ENCODE measurements at places on chromosomes 3 and 15.

GRCh38 chr3:2851361-2851760 is 258.8 kb downstream of the IL5RA start:
- no peak for DNase-seq

- no peak for DNase-seq
Measured at GRCh38 chr15:43249699-43250203, 17.0 kb downstream of the TGM5 start.

DNA sequence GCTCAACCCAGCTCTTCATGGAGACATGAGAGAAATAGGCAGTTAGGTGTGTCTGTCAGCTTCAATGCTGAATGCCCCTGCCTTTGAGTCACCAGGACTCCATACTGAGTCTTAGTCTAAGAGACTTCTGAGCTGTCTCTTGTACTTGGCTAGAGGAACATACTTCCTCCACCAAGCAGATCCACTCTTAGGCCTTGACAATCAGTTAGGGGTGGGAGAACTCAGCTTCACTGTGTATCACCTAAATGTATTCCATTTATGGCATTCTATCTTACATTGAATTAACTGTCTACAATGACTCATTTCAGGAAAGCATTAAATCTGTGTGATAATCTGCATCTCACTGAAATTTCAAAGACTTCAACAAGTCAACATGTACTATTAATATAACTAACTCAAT is 66.0 kb downstream of the STAC start:
- no peak for DNase-seq

GRCh38 chr3:66673293-66673692 is 172.5 kb upstream of the LRIG1 start:
- DNase-seq = no peak

- no peak for DNase-seq
Measured at GRCh38 chr3:8451696-8452095, 49.9 kb upstream of the LMCD1 start.

- DNase-seq = no peak
Measured at GRCh38 chr15:50051811-50052419, 67.1 kb downstream of the ATP8B4 start.

GRCh38 chr3:8500319-8500988 is 1.2 kb upstream of the LMCD1 start:
- no peak for DNase-seq

DNA sequence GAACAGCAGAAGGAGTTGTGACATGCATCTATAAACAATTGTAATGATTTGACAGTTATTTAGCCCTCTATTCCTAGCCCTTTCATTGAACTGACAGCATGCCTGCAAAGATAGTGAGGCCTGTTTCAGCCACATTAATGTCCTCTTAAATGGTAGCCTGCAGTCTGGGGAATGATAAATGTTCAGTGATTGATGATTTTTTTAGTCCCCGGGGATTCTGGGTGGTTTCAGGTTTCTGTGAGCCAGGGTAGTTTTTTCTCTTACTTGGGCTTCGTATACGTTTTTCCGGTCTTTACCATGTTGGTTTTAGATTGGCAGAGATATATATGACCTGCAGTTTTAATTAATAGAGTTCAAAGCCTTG is 172.0 kb downstream of the TCF12 start:
- DNase-seq = no peak

- DNase-seq = no peak
Measured at GRCh38 chr15:50697109-50697797, 10.7 kb upstream of the TRPM7 start.

DNA sequence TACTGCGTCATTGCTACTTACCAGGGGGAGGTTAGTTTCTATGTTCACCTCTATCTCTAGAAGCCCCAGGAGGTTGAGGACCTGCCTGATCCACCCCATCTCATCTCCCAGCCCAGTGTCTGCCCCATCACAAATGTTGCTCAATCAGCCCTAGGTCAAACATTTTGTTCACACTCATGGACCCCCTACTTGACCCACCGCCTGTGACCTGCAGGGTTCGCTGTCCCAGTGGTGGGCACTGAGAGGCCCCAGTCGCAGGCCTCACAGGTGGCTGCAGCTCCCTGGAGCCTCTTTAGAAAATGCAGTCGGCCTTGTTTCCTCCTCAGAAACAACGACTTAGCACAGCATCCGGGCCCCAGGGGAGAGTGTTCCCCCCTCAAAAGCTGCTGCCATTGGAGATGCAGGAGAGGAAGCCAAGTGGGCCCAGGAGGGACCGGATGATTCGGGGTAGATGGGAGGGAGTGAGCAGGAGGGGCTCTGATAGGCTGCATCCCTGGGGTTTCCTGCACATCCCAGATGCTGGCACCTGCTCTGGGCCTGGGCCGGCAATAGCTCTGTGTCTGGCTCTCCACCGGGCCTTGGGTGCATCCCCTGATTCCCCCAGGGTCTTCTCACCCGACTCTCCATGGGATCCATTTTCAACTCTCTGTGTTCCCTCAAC is 18.4 kb upstream of the INSYN1 start:
- DNase-seq = no peak

DNA sequence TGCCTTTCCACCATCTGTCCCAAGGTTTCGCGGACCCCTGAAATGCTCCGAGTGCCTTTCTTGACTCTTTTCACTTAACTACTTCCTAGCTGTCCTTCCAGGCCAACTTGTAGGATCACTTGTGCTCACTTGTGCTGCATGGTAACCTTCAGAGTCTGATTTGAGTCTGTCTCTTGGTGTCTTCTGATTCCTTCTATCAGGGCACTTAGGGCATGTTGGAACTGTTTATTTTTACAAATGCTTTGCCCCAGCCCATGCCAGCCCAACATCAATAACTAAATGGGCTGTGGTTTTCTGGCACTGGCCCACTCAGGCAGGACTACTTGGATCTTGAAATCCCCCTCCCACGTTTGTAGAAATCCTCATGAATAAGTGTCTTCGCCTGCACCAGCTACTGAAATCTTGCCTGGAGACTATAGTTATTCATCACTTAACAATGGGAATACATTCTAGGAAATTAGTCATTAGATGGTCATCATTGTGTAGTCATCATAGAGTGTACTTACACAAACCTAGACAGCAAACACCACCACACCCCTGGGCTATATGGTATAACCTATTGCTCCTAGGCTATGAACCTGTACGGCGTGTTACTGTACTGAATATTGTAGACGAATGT is 123.1 kb upstream of the STRIT1 start:
- no peak for DNase-seq

- DNase-seq = no peak
Measured at GRCh38 chr15:52551762-52552161, 17.1 kb downstream of the ARPP19 start.

- DNase-seq = no peak
Measured at GRCh38 chr15:64681424-64682024, 93.9 kb downstream of the RBPMS2 start.

DNA sequence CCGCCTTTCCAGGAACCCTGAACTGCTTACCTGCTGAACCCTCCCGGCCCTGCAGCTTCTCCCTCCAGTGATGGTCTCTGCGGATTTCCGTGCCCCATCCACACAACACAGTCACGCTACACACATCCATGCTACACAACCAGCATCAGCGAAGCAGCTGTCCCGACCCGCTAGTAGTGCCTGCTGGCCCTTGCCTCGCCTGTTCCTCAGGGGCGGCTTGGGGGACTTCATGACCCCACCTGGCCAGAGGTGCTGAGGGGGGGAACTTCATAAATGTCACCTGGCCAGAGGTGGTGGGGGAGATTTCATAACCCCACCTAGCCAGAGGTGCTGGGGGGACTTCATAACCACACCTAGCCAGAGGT is 530 bp upstream of the TUBGCP5 start:
- DNase-seq = no peak

DNA sequence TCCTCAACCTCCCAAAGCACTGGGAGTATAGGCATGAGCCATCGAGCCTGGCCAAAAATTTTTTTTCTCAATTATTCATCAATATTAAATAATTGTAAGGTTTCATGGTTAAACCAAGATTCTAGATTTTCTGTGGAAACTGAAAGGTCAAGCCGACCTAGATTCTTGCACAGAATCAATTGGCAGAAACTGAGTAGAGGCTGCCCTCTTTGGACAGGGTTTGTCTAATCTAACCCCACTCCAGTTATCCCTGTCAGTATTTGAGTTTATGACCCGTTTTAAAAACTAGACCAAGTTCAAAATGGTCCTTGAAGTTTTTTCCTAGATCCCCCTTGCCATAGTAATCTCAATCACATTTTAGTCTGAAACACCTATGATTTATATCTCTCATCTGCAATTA is 8.6 kb upstream of the ADAM10 start:
- no peak for DNase-seq

DNA sequence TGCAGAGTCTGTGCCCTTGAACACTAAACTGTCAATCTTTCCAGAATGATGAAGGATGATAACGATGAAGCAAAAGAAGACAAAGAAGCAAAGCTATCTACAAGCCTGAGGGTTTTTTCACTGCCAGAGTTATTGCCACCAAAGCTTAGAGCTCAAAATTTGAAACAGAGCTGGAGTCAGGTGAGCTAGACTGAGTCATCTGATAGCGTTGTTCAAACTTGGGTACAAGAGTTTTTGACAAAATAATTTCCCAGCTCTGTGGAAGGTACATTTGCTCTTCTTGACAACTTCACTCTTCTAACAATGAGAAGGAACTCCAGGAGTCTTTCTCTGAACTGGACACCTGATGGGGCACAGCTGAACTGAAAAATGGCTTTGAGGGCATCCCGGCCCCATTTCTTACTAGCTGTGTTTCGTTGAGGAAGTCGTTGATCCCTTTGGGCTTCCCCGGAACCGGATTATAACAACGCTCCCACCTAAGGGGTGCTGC is 715 bp downstream of the MCCC1 start:
- DNase-seq = no peak

DNA sequence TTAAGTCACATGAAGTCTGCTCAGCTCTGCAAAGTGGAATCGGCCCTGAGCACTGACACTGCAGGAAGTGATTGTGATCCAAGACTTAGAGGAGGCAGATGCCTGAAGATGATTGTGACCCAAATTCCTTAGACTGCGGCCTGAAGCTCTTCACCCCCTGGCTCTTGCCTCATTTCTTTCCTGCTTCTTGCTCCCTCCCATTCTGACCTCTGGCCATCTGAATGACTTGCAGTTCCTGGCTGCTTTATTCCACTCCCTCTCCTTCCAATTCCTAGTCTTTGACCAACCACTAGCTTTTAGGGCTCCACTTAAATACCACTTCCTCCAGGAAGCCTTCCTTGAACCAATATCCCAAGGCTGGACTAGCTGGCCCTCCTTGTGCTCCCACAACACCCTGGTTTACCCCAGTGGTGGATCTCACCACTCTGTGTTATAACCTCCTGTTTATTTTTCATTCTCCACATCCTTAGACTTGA is 9.9 kb upstream of the EPB42 start:
- DNase-seq = no peak

- DNase-seq = no peak
Measured at GRCh38 chr3:127061641-127062040, 78.7 kb downstream of the PLXNA1 start.

- DNase-seq = no peak
Measured at GRCh38 chr3:25084016-25084415, 344.0 kb upstream of the RARB start.

- no peak for DNase-seq
Measured at GRCh38 chr3:57974796-57975388, 33.3 kb upstream of the FLNB start.

GRCh38 chr3:2614578-2614977 is 495.6 kb downstream of the IL5RA start:
- no peak for DNase-seq

GRCh38 chr3:187922704-187923416 is 177.6 kb upstream of the BCL6 start:
- DNase-seq = no peak

DNA sequence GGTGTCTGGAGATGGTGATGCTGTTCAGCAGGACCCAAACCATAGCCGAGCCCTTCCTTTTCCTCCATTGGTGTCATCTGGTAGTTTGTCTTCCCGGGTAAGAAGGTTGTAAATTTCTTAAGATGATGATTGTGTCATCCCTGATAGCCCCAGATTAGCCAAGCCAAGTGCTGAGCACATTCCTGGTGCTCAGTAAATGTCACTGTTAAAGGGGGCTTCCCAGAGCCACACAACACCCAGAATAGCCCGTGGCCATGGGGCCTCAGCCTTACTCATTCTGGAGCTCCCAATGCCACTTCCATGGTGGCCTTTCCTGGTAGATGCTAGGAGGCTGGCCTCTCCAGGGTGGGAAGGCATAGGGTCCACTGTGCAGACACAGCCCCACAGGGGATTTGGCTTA is 4.6 kb upstream of the PLA2G4B start:
- no peak for DNase-seq

GRCh38 chr3:55408193-55408826 is 78.8 kb downstream of the WNT5A start:
- DNase-seq = no peak

GRCh38 chr3:158453865-158454264 is 117.1 kb upstream of the MLF1 start:
- no peak for DNase-seq

GRCh38 chr3:126939338-126939718 is 43.6 kb upstream of the PLXNA1 start:
- DNase-seq = no peak

DNA sequence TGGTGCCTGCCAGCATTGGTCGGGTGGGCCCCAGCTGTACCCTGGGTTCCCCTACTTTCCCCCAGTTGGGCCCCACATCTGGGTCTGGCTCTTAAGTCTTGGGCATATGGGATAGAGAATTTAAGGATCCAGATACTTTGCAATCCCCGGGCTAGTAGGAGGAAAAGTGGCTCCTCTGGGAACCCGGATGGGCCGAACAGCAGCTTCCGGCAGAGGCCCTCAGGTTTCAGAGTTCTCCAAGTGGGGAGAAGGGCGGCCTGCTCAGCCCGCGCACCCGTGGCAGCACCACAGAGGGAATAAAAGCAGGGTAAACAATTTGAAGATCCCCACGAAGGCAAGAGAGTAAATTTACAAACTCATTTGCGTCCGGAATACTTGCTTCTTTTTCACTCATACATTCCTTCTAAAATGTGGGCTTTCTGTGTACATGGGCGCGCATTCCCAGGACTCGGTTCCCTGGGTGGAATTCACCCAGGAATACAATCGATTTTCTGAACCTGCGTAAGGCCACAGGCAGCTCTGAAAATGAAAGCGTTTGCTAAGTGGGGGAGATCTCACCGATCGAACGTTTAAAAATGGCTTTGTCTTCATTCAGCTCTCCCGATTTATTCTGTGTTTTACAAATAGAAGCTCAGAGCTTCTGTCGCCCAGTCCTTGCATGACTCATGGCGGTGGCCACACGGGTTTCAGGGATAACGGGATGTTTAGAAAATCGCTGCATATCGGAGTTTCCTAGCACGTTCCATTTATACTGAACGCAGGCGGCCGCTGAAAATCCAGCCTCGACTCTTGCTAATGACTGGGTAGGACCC is 74.0 kb upstream of the POLG start:
- DNase-seq = no peak

DNA sequence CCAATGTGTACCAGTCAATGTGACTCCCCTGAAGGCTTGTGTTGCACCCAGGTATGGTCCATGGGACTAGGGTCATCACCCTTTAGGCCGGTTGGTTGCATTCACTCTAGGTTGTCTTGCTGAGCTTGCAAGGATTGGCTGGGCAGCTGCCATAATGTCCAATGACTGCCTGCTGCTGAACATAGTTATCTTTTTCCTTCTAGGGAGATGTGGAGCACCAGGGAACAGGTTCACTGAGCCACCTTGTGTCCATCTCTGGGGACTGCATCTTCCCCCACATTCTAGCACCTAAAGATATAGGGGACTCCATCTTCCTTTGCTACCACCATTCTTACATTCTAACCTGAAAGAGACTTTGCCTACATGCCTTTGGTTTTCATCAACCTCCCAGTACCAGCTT is 580.4 kb upstream of the TBL1XR1 start:
- no peak for DNase-seq

- no peak for DNase-seq
Measured at GRCh38 chr3:168714609-168715240, 619.0 kb upstream of the GOLIM4 start.

- DNase-seq = no peak
Measured at GRCh38 chr3:95923496-95924210, 890.7 kb upstream of the EPHA6 start.
